Tongue (tissue), 3 donors: ENCODE measurements at places on chromosomes 7 and 10.

DNA sequence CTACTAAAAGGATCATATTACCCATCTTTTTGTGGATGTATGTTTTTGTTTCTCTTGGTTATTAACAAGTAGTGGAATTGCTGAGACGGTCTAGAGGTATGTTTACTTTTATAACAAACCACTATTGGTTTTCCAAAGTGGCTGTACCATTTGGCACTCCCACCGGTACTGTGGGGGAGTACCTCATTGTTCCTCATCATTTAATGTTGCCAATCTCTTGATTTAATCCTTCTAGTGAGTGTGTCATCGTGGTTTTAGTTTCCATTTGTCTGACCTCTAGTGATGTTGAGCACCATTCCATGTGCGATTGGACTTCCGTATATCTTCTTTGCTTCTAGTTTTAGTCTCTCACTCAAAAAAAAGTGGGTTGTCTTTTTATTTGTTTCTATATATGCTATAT, 50.4 kb downstream of the RBM33 start:
- no peak for DNase-seq

DNA sequence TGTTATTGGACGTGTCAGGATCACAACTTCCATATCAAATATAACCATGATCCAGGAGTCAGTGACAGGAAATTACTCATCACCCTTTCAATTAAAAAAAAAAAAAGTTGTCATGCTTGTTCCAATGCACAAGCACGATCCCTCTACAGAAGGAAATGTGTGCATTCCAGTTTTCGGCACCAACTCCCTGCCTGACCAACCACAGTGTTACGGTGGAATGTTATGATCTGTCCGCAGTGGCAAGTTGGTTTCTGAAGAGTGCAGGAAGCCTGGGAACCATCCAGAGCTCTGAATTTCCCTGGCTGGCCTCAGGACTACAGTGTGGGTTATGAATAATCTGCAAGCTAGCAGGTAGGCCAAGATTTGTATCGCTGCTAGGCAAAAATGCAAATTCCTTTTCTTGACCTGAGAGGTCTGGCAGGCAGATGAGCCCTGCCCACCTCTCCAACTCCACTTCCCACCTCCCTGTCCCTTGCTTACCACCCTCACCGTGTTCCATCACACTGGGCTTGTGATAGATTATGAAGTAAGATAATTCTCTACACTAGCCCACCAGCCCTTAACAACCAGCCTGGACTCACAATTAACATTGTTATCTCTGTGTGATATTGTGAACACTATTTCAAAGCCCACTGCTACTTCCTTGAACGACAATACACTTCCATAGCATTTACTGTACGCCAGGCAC, 20.4 kb downstream of the FRMPD2 start:
- no peak for DNase-seq

GRCh38 chr7:11078247-11078834, 104.7 kb downstream of the PHF14 start:
- DNase-seq: no peak

DNA sequence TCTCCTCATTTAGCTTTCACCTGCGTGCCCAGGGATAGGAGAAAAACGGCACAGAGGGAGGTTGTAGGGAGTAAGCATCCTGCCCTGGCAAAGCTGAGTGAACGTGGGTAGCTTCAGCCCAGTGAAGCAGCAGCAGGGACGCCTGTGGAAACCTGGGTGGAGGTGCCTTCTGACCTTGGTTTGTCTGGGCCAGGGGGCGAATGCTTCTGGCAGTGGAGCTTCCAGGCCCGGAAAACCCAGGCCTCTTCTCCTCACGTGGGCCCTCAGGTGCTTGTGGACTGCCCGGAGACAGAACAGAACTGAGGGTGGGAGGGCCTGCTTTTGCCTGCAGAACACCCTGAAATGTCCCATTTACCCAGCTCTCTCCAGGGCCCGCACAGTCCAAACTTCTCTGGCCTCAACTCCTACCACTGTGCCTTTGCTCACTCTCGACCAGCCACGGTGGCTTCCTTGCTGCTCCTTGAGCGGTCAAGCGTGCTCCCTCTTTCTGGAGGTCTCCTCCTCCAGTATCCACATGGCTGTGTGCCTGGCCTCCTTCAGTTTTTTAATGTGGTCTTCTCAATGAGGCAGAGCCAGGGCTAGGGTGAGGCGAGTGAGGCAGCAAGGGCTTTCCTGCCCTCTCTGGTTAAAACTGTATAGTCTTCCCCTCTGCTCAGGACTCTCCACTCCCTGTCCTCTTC, 62.4 kb downstream of the TMEM209 start:
- no peak for DNase-seq
